ENCODE measurements at places on chromosomes 7 and 10.

GRCh38 chr7:54839575-54840213, 80.7 kb upstream of the SEC61G start:
- DNase-seq, result peak; percentile 15

DNA sequence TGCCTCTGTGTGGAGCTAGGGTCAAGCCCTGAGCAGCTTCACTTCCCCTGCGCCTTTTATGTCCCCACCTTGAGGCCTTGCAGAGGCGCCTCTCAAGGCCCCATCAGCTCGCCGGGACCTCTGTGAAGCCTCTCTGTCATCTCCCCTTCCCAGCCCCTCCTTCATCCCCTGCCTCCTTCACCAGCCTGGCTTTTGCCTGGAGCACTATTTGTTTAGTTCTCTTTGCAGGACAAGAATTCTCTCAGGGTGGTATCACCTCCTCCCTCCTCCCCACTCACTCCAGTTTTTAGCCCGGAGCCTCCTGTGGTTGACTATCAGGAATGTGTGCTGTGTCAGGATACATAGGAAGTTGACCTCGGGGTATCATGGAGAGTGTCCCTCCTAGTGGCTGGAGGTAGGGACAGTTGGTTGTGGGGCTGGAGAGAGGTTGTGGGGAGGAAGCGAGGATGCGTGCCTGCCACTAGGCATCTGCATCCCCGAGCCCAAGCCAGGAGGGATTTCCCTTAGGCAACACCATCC, 89.8 kb upstream of the ANLN start:
- no peak for DNase-seq

GRCh38 chr10:97234400-97234799, 48.6 kb upstream of the SLIT1 start:
- DNase-seq, result no peak

GRCh38 chr7:134707663-134708378, 61.2 kb downstream of the BPGM start:
- no peak for DNase-seq

DNA sequence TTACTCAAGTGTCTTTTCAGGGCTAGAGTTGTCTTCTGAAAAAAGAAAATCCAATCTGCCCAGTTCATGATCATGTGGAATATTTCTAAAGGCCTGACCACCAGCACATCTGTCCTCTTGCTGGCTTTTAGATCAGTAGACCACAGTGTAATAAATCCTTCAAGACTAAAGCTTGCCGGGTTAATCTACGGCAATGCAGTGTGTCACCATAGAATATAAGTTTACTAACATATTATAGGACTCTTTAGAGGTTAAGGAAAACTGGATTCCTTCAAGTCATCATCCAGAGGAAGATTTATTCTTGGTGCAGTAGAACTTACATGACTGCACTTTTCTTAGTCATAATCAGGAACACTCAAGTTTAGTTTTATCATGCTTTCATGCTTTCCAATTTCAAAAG, 349.5 kb downstream of the SEMA3D start:
- DNase-seq, result no peak

- no peak for DNase-seq
Measured at GRCh38 chr10:44850356-44850934, 60.7 kb upstream of the TMEM72 start.

DNA sequence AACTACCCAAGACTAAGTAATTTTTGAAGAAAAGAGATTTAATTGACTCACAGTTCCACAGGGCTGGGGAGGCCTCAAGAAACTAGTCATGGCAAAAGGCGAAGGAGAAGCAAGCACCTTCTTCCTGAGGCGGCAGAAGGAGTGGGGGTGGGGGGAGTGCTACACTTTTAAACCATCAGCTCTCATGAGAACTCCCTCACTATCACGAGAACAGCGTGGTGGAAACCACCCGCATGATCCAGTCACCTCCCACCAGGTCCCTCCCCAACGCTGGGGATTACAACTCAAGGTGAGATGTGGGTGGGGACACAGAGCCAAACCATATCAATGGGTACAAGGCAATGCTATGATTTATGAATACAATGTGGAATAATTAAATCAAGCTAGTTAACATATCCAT, 241.9 kb downstream of the PTPRN2 start:
- no peak for DNase-seq

- DNase-seq, result no peak
Measured at GRCh38 chr7:229184-229964, 37.0 kb downstream of the FAM20C start.

DNA sequence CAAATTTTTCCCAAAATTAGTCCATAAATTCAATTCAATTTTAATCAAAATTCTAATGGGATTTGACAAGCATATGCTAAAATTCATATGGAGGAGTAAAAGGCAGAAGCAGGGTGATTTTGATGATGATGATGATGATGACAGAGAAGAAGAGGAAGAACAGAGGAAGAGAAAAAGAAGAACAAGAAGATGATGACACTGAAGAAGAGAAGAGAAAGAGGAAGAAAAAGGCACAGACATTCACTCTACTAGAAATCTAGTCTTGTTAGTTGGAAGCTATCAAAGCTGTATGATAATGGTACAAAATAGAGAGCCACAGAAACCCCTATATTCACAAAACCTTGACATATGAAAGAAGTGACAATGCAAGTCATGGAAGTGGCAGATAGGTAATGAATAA, 157.9 kb downstream of the ELMO1 start:
- DNase-seq, result no peak

DNA sequence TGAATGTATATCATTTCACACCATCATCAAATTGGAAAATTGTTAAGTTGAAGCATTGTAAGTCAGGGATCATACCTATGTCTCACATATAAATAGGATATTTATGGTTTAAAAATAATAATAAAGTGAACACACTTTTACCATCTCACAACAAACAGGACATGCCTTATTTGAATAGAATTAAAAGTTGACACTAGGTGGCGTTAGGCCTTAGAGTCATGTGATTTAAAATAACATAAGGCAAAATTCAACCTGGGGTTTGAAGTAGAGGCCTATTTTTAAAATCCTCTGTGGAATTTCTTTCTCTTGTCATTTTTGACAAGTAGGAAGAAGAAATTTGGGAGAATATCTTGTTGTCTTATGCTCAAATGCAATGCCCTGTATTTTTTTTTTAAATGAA, 184.7 kb upstream of the PCDH15 start:
- DNase-seq, result no peak

DNA sequence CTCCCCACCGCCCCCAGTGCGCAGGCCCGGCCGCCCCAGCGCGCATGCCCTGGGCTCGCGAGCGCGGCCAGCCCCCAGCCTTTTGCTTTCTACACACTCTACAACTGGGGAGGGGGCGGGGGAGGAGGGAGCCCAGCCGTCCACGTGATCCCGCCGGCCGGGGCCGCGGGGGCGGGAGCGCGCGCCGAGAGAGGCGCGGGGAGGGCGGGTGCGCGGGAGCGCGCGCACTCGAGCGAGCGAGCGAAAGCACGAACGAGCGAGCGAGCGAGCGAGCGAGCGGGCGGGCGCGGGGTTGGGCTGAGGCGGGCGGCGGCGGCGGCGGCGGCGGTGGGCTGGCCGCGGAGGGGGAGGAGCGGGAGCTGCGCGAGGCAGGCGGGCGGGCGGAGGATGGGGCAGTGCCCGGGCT, at the start of gene AUTS2:
Gene AUTS2, plus strand, starts transcription at position 395 of the 406 bp plus-strand sequence. CDS start 1,179 bp downstream, outside the sequence.
- DNase-seq, result peak; percentile 99

GRCh38 chr10:125691160-125691981, 8.4 kb upstream of the TEX36 start:
- no peak for DNase-seq

- DNase-seq, result no peak
Measured at GRCh38 chr10:75245354-75246250, 9.8 kb upstream of the COMTD1 start.

DNA sequence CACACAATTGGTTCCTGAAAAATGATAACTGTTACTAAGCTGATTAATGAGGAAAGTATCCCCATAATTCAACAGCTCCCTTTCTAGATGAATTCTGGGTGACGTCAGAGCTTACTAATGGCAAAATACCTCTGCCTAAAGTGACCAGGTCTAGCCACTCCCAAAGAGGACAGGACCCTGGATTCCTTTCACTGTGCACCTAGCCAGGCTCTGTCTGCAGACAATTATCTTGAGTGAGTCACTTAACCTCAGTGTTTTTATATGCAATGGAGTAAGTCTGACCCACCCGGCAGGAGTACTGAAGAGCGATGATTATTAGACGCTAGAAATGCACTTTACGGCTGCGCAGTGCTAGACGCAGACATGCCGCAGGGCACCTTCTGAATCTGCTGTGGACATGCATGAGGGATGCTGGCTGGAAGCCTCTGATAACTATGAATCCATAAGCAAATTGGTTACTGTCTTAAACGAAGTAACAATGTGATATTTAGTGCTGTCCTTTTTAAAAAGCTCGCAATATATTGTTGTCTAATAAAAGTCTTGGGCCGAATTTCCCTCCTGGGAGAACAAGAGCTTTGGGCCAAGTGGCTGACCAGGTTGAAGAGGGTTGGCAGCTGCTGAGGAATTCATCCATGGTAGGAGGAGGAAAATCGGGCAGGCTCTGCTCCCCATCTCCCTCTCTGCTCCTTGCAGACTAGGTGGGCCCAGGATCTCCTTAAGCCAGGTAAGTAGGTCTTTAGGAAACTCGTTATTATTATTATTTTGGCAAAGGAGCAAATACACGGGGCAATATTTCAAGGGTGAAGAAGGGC, 4.6 kb upstream of the INPP5A start:
- DNase-seq, result no peak

GRCh38 chr7:90178679-90179278, 24.5 kb downstream of the STEAP1 start:
- DNase-seq, result no peak

GRCh38 chr7:45089341-45089891, 647 bp upstream of the NACAD start:
- peak; percentile 95 for DNase-seq

- no peak for DNase-seq
Measured at GRCh38 chr7:958221-959200, 4.0 kb upstream of the ADAP1 start.

DNA sequence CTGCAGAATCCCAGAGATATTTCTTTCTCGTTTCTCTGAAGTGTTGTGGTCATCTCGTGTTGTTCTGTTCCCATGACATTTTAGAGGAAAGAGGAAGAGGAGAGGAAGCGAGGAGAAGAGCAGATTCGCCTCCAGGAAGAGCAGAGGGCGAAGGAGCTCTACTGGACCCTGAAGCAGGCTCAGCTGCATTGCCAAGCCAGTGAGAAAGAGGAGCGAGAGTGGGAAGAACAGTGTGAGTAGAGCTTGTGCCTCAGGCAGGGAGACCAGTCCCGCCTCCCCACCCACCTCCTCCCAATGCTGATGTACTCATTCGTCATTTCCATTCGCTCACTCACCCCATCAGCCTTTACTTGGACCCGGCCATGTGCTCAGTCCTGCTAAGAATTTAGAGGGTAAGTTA, 50.8 kb downstream of the SH2D4B start:
- no peak for DNase-seq

DNA sequence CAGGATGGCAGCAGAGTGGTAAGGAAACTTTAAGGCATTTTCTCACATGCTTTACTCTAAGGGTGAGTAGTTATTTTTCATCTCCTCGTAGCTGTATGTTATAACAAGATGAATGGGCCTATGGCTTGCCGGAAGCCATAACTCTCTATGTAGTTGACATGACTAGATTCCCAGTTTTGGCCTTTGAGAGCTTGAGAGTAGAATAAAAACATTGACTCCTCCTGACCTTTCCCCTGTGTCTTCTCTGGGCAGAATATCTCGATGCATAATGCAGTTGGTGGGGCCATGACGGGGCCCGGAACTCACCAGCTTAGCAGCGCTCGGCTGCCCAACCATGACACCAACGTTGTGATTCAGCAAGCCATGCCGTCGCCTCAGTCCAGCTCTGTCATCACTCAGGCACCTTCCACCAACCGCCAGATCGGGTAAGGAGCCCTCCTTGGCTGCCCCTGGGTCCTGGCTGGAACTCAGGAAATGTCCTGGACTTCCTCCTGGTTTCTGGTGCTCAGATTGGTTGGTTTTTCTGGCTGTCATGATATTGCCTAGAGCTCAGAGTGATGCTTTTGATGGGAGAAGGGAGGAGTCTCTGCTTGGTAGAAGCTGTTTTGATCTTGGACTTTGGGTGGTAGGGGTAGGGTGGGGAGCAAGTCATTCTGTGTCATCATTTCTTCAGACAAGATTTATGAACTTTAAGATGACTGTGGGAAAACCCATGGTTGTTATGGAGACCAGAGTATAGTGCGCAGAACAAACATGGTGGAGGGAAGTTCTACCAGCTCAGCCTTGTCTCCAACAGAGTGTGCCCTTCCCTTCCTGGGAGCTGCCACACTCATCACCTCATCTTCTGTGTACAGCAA, 158.0 kb downstream of the CREB5 start:
- no peak for DNase-seq

GRCh38 chr10:62554632-62555199, 180.5 kb downstream of the ZNF365 start:
- no peak for DNase-seq

- DNase-seq, result no peak
Measured at GRCh38 chr7:20236043-20236442, 18.9 kb upstream of the MACC1 start.

- no peak for DNase-seq
Measured at GRCh38 chr7:112866424-112866823, 76.2 kb upstream of the TMEM168 start.

DNA sequence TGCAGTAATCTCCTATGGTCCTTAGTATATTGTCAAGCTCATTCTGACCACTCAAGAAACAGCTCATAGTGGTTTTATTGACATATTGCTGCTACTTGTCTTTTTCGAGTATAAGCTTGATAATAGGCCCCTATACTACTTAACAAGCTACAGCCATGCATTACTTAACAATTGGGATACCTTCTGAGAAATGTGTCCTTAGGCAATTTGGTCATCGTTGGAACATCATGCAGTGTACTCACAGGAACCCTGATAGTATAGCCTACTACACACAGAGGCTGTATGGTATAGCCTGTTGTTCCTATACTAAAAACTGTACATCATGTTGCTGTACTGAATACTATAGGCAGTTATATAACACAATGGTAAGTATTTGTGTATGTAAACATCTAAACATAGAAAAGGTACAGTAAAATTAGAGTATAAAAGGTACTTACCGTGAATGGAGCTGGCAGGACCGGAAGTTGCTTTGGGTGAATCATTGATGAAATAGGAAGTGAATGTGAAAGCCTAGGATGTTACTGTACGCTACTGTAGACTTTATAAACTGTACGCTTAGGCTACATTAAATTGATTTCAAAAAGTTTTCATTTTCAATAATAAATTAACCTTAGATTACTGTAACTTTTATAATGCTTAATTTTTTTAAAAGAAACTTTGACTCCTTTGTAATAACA, 160.9 kb downstream of the LRRC4 start:
- DNase-seq, result no peak
